ENCODE measurements at places on chromosomes 16 and 17.

DNA sequence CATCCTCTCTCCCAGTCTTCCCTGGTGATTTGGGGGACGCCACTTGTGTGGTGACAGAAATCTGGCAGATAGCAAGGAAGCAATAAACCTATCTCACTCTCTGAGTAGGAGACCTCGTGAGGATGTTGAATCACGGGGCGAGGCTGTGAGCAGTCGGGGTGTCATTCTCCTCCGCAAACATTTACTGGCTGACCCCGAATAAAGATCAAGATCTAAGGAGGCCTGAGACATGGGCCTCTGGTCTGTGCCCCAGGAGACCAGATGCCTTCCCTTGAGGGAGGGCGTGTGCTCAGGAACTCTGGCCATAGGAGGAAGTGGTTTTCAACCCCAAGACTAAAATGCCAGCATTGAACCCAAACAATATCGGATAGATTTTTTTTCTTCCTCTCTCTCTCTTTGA, 53.1 kb downstream of the FOXL1 start:
- no peak for DNase-seq

- DNase-seq = no peak
Observed at GRCh38 chr17:51699303-51699702, 439.0 kb downstream of the UTP18 start.

DNA sequence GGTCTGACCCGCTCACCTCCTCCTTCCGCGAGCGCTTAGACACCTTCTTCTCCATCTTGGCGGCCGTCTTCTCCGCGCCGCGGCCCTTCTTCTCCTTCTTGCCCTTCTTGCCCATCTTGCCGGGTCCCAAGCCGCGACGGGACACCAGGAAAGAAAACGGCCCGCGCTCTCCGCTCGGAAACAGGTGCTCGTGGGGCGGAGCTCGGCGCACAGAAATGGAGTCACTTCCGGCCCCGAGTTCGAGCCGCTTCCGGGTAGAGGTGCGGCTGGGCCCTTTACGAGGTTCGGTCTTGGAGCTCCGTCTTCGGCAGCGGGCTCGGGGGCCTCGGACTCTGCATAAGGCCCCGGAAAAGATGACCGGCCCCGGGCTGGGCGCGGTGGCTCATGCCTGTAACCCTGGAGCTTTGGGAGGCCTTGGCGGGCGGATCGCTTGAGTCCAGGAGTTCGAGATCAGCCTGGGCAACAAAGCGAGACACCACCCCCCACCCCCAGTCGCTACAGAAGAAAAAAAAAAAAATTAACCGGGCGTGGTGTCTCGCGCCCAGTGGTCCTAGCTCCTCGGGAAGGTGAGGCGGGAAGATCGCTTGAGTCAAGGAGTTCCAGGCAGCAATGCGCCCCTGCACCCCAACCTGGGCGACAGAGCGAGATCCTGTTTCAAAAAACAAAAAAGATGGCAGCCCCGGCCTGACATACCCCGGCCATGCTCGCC, at the start of gene KLHDC4:
Gene KLHDC4 (minus strand): TSS at position 211 of the 709 bp plus-strand sequence. CDS start 96 bp downstream, at position 115.
- peak; percentile 67 for DNase-seq

- DNase-seq = peak; percentile 20
Observed at GRCh38 chr17:63881935-63882601, at the start of gene GH2. Gene GH2, minus strand, starts transcription at chr17:63881944. Its CDS starts 143 bp downstream, at chr17:63881801.

DNA sequence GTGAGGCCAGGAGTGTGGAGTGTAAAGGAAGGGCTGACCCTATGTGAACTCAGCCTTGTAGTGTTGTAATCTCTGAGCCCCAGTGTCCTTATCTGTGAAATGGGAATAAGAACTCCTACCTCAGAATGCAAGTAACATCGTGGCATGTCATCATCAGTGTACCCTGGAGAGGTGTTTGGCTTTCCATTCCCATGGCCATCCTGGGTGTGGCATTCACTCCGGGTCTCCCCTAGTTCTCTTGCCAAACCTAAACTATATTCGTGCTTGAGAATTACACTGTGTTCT, 1.9 kb downstream of the NXPH3 start:
- DNase-seq = no peak

GRCh38 chr16:81785138-81785924, 6.2 kb downstream of the PLCG2 start:
- DNase-seq = no peak

DNA sequence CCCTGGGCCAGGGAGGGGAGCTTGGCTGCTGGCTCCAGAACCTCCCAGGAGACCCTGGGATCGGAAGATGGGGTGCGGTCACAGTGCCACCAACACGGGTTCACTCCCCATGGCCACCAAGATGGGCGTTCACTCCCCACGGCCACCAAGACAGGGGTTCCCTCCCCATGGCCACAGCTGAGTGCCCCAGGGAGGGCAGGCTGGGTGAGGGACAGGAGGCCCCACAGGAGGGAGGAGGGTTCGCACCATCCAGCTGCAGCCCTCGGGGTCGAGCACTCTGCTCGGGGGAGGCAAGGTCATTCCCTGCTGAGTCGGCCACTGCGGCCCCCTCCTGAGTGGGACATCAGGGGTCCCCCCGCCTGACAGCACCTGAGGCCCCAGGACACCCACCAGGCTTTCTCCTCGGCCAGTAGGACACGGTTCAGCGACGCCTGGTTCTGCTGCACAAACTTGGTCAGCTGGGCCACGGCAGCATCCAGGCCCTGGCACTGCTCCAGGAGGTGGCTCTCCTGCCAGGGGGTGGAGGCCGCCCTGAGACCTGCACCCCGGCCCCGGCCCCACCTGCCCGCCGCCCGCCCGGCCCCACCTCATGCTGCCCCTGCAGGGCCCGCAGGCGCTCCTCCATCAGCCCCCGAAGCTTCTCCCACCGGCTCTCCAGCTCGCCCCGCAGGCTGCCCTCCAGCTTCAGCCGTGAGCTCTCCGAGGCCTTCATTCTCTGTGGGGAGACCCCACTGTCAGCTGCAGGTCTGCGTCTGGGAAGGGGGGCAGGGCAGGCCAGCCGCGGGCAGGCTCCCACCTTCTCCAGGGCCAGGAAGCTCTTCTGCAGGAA, 5.9 kb downstream of the CCDC154 start:
- no peak for DNase-seq

DNA sequence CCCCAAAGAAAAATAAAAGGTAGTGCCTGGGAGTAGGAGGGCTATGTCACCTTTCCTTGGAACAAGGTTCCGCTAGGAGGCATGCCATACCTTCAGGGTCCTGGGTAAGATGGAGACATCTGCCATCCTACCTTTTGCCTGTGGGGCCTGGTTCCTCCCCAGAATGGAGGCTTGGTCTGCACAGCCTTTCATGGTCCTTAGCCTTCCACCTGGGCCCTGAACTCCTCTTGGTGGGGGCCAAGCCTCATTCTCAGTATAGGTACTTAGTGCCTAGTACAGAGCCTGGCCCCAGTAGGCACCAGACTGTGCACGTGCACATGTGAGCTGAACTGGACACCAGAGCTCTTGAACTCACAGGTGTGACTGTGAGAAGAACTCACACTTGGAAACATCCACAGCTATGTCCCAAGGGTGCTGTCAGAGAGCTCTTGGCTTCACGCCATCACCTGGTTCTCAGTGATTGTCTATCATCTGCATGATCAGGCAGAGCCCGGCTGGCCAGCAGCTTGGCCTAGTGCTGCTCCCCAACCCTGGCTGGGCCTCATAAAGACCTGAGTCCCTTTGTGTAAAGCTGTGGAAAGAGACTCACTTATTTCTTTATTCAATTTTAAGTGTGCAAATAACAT, 143.2 kb downstream of the SOCS1 start:
- DNase-seq = no peak

DNA sequence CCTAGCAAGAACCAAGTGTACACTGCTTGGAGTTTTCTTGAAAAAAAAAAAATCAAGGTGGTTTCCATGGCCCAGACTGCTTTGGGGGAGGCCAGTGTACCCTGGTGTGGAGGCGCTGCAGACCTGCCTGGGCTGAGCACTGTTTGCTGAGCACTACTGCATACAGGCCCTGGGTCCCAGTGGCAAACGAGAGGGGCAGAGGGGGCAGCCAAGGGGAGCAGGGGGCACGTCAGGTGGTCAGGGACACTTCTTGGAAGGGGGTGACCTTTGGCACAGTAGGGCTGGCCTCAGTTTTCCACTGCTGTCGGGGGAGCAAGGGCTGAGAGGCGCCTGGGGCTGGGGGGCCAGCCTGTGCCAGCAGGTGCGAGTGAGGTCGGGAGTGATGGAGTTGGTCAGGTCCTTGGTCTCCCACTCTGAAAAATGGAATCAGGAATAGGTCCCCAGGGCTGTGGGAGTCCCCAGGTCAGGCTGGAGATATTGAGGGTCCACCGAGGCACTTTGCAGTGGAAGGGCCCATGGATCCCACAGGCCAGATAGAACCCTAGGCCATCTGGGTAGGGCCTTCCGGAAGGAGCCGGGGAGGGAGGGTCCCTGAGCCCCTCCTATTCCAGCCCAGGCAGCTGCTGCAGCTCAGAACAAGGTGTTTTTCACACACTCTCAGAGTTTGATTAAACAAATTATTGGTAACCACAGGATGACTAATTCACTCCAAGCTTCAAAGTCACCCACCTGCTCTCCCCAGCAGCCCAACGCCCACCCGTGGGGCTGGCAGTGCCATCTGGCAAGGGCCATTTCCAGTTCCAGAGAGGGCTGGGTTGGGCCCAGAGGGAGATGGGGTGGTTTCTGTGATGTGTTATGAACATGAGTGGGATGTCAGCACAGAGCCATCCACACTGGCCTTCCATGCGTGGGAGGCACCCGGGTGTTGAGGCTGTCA, 3.5 kb downstream of the ZFPM1 start:
- no peak for DNase-seq

DNA sequence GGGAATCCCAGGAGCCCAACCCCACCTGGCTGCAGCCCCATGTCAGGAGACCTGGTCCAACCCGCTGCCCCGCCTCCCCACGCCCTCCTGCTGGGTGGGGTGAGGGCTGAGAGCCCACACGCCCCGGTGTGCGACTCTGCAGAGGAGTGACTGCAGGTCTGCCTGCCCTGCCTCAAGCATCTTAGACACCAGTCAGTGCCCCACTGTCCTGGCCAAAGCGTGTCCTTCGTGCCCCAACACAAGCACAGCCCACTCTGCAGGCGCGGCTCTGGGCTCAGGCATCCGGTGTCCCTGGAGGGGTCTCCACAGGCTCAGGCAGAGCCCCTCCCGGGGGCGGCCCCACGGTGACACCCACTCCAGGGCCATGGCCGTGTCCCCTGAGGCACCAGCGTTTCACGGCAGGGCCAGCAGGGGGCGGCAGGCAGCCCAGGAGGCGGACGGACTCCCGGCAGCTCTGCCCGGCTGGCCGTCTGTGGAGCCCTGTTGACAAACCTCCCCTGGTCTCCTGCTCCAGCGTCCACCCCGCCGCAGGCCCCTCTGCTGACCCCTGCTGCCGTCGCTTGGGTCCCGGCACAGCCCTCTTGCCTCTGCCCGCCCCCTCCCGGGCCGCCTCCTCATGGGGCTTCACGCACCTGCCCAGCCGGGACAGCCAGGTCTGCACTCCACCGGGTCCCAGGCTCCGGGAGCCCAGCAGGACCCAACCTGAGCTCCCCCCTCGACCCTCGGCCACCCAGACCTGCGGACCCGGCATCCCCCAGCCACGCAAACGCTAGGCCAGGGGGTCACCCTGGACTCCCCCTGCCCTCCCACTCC, 8.6 kb upstream of the UBE2I start:
- DNase-seq = no peak

GRCh38 chr17:34527136-34527907, 52.1 kb upstream of the TMEM132E start:
- DNase-seq = no peak

DNA sequence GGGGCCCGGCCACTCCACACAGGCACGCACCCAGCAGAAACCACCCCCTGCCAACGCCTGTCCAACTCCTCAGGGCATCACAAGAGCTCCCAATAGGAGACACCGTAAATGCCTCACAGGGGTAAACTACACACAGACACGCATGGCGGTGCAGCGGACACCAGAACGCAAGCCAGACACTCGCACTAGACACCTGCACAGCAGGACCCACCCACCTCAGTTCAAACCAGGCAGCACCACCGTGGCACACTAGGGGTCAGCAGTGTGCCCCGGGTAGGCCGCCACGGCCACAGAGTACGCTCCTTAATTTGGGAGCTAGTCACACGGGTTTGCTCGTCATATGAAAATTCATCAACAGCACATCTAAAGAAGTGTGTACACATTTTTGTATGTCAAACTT, 3.4 kb downstream of the SLC38A10 start:
- no peak for DNase-seq

GRCh38 chr16:76676356-76676755, 399.2 kb downstream of the CNTNAP4 start:
- no peak for DNase-seq

DNA sequence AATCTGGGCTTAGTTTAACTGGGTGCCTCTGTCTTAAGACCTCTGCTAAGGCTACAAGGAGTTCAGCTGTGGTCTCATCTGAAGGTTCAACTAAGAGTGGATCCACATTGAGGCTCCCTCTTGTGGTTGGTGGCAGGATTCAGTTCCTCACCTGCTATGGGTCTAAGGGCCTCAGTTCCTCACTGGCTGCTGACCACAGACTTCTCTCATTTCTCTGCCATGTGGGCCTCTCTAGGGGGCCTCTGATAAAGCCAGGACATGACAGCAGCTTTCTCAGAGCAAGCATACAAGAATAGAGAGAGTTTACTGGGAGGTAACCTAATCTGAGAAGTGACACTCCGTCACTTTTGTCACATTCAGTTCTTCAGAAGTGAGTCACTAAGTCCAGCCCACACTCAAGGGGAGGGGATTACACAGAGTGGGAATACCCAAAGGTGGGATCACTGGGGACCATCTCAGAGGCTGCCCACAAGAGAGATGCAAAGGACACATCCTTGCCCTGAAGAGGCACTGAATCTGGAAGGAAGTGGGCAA, 19.2 kb upstream of the ABAT start:
- no peak for DNase-seq

- DNase-seq = no peak
Observed at GRCh38 chr17:46733837-46734475, 84.5 kb downstream of the WNT3 start.

- no peak for DNase-seq
Observed at GRCh38 chr16:2983706-2984136, 3.5 kb upstream of the PKMYT1 start.

DNA sequence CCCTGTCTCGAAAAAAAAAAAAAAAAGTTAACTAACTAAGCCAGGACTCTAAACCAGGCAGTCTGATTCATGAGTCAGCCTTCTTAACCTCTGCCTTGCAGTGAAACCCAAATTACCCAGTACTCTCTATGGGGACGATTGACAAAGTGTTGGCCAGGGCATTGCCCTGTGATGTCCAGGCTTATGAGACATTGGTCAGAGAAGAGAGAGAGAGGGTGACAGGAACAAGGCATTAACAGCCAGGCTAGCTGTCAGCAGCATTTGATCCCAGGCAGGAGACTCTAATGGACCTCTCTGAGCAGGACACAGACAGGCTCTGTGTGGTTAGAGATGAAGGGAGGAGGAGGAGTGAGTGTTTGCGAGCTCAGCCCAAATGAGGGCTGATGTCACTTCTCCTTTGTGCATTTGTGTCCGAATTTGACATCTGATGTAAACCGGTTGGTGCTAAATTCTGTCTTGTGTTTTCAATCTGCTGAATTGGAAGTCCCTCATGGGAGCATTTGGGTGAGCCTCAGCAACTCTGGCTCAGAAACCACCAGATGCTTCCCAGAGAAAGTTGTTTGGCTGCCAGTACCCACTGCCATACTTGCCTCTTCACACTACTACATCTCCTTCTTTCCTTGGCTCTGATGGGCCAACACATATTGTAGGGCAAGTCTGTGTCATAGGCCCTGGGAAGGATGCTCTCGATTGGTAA, 4.3 kb upstream of the MYL4 start:
- no peak for DNase-seq

Measured in right renal cortex interstitium (tissue), 3 donors.